ENCODE measurements at places on chromosomes 11 and 22.

- no peak for DNase-seq
Observed at GRCh38 chr11:2159536-2160413, 1.2 kb downstream of the INS start.

GRCh38 chr22:23121000-23121421, 20.8 kb downstream of the RSPH14 start:
- DNase-seq: no peak

GRCh38 chr22:45254789-45255278, 14.1 kb upstream of the KIAA0930 start:
- no peak for DNase-seq

- DNase-seq: no peak
Observed at GRCh38 chr11:26572770-26573402, 823 bp upstream of the MUC15 start.

- no peak for DNase-seq
Observed at GRCh38 chr22:49853981-49854831, 562 bp downstream of the ZBED4 start.

DNA sequence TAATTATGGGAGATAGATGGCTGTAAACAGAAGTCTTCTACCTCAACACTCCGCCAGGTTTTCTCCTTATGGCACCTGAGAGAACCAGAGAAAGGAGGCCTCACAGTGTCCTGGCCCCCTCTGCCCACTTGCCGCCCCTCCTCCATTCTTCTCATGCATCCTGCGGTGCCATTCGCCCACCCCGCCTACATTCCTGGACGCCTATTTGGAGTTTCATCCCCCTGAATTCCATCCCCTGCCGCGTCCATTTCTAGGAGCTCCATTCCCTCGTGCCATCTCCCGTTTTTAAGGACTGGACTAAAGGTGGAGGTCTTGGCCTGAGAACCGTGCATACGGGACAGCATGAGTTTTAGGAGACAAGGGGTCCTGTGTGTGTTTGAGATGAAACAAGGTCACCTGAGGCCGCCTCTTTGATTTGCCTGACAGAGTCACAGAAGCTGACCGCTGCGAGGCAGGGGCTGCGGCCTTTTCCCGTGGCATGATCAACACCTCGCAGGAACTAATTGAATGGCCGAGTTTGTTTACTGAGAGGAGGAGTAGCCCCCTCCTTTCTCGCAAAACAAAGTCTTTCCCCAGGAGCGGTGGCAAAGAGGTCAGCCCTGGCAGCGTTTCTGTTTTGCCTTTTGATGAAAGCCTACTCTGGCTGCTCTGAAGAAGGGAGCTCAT, 246.2 kb downstream of the ST3GAL4 start:
- no peak for DNase-seq

GRCh38 chr11:72195518-72196270, 3.8 kb downstream of the FOLR1 start:
- DNase-seq: no peak

DNA sequence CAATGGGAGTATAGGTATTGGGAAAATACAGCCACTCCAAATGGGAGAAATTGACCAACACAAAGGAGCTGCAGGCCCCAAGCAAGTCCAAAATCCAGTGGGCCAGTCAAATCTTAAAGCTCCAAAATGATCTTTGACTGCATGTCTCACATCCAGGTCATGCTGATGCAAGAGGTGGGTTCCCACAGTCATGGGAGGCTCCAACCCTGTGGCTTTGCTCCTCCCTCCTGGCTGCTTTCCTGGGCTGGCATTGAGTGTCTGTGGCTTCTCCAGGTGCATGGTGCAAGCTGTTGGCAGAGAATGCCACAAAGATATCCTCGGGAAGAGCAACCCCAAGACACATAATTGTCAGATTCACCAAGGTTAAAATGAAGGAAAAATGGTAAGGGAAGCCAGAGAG, 80.8 kb downstream of the IGLL5 start:
- no peak for DNase-seq

- DNase-seq: no peak
Observed at GRCh38 chr11:7672276-7672959, 882 bp downstream of the CYB5R2 start.

GRCh38 chr11:17791144-17791543, 56.6 kb downstream of the KCNC1 start:
- DNase-seq: no peak

- no peak for DNase-seq
Observed at GRCh38 chr22:44588348-44588747, 90.3 kb upstream of the RTL6 start.

GRCh38 chr11:104462341-104462740, 298.4 kb upstream of the PDGFD start:
- no peak for DNase-seq

GRCh38 chr22:22547692-22548300, 11.3 kb downstream of the PRAME start:
- no peak for DNase-seq

GRCh38 chr22:38437416-38437815, 17.6 kb downstream of the KCNJ4 start:
- DNase-seq: no peak

DNA sequence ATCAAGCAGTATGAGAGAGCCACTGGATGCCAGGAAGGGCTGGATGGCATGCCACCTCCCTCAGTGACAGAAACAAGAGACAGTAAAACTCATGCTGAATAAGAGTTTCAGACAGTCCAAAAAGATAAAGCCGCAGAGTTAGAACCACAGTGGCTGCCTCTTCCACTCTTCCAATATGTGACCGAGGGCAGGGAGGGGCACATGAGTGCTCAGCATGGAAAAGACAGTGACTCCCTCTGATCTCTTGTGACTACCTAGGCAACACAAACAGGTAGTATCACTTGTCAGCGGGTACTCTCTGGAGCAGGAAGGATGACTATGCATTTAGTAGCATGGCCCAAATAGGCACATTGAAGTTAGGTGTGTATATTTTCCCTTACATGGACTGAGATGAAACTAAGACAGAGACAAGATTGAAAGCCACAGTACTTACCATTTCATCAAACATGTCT, 295.4 kb downstream of the CADM1 start:
- no peak for DNase-seq

DNA sequence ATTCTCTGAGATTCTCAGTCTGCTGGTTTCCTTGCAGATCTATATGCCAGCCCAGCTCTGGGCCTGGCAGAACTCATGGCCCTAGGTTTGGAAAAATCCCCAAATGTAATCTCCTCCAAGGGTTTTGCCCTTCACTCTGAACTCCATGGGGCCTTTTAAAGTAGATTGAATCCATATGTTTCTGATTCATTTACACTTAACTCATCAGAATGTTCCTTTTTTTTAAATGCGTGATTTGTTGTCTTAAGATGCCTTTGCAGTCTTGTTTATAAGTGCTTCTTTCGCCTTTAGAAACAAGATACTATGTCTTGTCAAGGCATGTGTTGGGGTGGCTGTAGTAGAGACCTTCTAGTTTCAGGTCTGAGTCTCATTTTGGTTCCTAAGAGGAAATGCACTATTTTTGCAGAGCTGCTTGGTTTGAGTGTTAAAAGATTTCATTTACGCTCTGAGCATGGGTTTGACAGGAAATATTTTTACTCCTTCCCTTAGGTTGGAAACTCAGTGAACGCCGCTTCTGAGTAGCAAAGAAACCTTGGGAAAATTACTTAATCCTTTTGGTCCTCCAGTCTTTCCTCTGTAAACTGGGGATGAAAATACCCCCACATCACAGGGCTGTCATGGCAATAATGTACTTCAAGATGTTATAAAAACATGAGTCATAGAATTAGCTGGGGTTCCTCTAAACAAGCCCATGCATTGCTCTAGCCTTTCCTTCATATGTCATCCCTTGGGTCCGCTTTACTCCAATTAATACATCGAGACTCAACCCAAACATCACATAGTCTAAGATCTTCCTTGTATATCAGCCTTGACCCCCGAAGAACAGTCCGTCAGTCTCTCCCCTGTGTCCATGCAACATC, 83.5 kb downstream of the SNX19 start:
- DNase-seq: no peak

- DNase-seq: no peak
Observed at GRCh38 chr11:33574331-33574730, 126.3 kb downstream of the C11orf91 start.

- no peak for DNase-seq
Observed at GRCh38 chr22:36912694-36913426, 568 bp upstream of the CSF2RB start.

- no peak for DNase-seq
Observed at GRCh38 chr11:98940913-98941312, 79.8 kb upstream of the CNTN5 start.

GRCh38 chr11:69382131-69383128, 88.5 kb downstream of the MYEOV start:
- DNase-seq: no peak

- DNase-seq: no peak
Observed at GRCh38 chr22:24503137-24503842, 8.2 kb downstream of the UPB1 start.

- no peak for DNase-seq
Observed at GRCh38 chr22:27420817-27421361, 380.7 kb downstream of the MN1 start.

GRCh38 chr11:35590412-35590811, 27.8 kb upstream of the FJX1 start:
- DNase-seq: no peak

- no peak for DNase-seq
Observed at GRCh38 chr11:63629426-63629825, 15.2 kb upstream of the PLAAT3 start.

DNA sequence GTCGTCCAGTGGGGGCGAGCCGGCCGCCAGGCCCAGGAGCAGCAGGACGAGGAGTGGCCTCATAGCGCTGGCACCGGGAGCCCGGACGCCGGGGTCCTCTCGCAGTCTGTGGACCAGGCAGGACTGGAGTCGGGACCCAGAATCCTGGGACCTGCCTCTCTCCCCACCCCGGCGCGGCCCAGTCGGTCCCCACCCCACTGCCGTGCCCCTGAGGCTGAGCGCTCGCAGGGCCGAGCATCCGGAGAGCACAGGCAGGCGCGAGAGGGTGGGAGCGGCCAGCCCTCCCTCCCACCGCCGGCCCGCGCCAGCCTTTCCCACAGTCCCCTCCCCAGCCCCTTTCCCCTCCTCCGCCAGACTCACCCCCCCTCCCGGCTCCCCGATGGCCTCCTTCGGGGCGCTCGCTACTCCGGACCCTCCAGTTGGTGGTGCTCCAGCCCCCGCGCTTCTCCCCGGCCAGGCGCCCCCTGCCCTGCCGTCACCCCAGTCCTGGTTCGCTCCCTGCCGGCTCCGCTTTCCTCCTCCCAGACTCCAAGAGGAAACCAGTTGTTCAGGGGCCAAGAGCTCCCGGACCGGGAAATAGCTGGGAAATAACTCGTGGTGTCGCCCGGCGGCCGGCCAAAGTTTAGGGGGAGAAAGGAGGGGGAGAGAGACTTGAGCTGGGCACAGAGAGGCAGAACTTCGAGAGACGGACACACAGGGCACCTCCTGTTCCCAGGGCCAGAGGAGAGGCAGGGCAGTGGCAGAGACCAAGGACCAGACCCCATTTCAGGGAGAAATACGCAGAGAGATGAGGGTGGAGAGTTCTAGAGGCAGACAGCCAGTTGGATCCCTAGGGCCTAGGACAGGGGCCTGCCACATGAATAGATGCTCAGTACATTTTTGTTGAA, at the start of gene C1QTNF5:
Gene C1QTNF5 (minus strand): TSS at position 549 of the 887 bp plus-strand sequence. CDS start 486 bp downstream, at position 63.
- no peak for DNase-seq

- DNase-seq: no peak
Observed at GRCh38 chr11:2933375-2934020, 4.3 kb upstream of the PHLDA2 start.

- no peak for DNase-seq
Observed at GRCh38 chr11:34650528-34650927, 29.6 kb downstream of the EHF start.

GRCh38 chr11:75796091-75796435, 18.9 kb upstream of the UVRAG start:
- no peak for DNase-seq

DNA sequence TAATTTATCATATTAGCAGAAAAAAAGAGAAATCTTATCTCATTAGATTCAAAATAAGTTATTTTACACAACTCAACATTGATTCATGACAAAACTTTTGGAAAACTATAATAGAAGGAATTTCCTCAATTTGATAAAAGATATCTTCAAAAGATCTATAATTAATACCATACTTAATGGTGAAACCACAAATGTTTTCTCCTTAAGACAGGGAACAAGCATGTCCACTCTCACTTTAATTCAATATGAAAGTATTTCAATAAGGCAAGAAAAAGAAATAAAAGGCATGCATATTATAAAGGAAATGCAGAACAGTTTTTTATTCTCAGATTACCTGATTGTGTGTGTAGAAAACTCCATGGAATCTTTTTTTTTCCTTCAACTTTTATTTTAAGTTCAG, 23.6 kb downstream of the MTNR1B start:
- no peak for DNase-seq

DNA sequence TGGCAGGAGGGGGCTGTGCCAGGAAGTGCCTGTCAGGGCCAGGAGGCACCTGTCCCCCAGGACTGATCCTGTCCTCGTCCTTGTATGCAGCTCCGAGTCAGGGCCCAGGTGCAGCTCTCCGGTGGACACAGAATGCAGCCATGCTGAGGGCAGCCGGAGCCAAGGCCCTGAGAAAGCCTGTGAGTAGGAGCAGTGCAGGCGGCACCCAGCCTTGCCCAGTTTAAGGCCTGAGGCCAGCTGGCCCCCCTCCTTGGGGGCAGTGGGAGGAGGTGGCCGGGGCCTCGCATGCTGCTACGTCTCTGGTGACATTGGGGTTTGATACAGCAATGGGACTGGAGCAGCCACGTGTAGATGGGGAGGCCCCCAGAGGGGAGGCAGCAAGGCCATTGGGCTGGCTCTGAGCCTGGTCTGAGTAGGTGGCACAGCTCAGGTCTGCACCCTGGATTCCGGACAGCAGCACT, 34.9 kb downstream of the SBF1 start:
- DNase-seq: no peak

DNA sequence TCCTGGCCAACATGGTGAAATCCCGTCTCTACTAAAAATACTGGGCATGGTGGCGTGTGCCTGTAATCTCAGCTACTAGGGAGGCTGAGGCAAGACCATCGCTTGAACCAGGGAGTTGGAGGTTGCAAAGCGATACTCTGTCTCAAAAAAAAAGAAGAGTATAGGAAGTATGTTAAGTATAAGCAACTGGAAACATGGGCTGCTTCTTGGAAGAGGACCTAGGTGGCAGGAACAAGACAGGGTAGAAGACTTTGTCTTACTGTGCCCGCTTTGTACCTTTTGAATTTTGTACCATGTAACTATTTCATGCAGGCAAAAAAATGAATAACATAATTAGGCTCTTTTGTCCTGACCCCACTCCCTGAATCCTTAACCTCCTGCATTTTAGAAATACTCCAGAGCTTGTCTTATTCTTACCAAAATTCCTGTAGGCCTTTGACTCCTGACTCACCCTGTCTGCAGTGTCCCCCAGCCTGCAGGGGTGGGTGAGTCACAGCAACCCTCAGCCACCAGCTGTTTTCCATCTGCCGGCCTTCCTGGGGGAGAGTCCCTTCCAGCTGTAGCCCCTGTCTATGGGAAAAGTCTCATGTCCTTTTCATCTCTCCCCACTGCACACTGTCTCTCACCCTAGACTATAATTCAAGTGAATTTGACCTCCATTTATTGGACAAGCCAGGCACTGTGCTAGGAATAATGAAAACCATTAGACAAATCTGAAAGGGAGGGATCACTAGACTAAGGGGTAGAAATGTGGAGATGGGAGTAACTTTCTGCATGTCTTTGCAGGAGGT, 41.8 kb downstream of the TXN2 start:
- DNase-seq: no peak

- no peak for DNase-seq
Observed at GRCh38 chr22:27983361-27983791, 64.3 kb upstream of the PITPNB start.
